H4 (cell line): ENCODE measurements at places on chromosomes 7 and 10.

GRCh38 chr10:63217120-63217605, 84.0 kb downstream of the NRBF2 start:
- peak; percentile 53 for DNase-seq

GRCh38 chr10:86706401-86706841, 38.1 kb downstream of the LDB3 start:
- DNase-seq, result no peak

DNA sequence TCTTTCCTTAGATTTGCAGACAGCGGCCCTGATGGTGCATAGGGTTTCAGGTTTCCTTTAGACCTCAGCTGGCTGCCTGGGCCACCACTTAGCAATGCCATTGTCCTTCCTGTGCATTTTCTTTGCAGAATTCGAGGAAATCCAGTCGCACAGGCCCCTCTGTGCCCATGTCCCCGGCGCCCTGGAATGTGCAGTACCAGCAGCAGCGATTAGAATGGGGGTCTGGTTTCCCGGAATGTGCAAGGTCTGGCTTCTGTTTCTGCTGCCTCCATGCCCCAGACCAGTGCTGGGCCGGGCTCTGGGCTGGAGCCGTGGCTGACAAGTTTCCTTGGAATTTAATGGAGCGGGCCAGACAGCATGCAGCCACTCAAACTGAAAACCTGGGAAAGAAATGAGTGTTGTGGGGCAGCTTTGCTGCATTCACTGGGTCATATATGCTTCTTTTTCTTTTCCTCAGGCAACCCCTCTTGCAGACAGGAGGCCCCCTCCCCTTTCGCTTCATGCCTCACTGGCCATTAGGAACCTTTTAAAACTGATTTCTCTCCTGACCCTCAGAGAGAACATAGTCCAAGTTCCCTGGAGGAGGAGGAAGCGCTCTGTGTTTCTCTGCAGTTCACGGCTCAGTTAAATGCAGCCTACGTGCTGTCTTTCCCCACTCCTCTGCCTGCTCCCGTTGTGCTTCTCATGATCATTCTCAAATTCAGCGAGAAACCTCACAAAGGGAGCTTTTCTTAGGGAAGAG, 14.4 kb downstream of the HTRA1 start:
- no peak for DNase-seq

GRCh38 chr7:15870347-15870746, 183.9 kb upstream of the MEOX2 start:
- DNase-seq, result no peak

- DNase-seq, result no peak
Measured at GRCh38 chr7:155215576-155216325, 81.9 kb upstream of the INSIG1 start.

GRCh38 chr7:32062150-32062549, 8.1 kb downstream of the PDE1C start:
- DNase-seq, result peak; percentile 75

DNA sequence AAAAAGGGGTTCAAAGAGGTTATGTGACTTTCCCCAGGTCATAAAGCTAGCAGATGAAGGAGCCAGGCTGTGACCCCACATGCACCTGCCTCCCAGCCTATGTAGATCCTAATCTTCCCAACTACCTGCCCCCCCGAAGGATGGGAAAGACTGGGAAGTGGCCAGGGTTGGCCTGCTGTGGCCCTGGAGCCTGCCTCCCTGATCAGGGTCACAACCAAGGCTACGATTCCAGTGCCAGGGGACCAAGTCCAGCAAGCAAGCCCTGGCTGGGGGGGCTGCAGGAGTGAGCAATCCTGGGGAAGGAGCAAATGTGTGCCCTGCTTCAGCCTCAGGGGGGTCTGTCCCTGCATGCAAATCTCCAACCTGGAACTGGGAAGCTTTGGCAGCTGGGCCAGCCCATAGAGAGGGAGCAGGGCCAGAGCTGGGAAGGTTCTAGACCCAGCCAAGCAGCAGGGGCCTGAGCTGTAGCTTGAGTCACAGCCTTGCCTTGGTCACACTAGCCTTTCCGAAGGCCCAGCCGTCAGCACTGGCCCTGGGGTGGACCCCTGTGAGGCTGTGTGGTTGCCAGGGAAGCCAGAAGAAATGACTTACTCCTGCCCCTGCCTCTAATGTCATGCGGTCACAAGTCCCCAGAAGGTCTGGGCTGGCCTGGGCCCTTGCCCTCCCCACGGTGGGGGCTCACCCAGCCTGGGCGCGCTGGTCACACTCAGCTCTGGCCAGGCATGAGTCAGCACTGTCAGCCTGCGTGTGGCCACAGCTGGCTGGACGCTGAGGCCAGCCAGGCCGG, 96.4 kb upstream of the ZMIZ1 start:
- peak; percentile 61 for DNase-seq

- DNase-seq, result no peak
Measured at GRCh38 chr10:6494936-6495592, 85.0 kb downstream of the PRKCQ start.

GRCh38 chr10:63055705-63056104, 77.4 kb upstream of the NRBF2 start:
- no peak for DNase-seq

DNA sequence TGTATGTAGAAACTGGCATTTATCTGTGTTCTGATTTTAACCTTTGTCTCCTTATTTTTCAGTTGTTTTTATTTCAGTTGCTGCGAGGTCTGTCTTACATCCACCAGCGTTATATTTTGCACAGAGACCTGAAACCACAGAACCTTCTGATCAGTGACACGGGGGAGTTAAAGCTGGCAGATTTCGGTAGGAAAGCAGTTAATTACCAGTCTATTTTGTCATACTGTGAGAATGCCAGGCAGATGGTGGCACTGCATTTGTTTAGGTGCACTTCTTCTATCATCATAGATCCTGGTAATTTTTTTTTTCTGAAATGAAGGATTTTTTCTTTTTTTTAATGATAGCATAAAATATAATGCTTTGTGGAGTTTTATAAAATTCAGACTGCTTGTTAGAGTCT, 321.4 kb downstream of the CDK14 start:
- DNase-seq, result no peak

DNA sequence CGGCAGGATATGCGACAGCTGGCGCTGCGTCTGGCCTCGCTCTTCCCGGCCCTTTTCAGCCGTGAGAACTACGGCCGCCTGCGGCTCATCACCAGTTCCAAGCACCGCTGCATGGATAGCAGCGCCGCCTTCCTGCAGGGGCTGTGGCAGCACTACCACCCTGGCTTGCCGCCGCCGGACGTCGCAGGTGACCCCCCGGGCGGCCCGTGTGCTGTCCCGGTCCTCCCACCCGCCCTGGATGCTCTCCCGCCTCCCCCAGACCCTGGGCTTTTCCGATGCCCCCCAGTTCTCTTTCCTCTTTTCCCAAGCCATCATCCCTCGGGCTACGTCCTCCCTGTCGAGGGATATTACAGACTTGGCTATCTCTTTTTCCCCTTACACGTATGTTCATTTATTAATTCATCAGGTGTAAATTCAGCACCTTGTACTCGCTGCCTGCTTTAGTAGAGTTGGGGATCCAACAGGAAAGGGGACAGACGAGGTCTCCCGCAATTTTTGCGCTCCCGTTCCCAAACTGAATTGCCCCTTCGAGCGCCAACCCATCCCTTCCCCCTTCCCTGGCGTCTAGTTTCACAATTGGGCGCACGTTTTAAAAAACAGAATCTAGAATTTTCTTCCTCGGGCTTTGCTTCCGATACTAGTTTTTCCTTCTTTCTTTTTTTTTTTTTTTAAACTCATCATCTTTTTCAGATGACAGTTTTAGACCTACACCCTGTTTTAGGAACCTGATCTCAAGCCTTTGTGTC, 846 bp downstream of the MINPP1 start:
- DNase-seq, result peak; percentile 54

DNA sequence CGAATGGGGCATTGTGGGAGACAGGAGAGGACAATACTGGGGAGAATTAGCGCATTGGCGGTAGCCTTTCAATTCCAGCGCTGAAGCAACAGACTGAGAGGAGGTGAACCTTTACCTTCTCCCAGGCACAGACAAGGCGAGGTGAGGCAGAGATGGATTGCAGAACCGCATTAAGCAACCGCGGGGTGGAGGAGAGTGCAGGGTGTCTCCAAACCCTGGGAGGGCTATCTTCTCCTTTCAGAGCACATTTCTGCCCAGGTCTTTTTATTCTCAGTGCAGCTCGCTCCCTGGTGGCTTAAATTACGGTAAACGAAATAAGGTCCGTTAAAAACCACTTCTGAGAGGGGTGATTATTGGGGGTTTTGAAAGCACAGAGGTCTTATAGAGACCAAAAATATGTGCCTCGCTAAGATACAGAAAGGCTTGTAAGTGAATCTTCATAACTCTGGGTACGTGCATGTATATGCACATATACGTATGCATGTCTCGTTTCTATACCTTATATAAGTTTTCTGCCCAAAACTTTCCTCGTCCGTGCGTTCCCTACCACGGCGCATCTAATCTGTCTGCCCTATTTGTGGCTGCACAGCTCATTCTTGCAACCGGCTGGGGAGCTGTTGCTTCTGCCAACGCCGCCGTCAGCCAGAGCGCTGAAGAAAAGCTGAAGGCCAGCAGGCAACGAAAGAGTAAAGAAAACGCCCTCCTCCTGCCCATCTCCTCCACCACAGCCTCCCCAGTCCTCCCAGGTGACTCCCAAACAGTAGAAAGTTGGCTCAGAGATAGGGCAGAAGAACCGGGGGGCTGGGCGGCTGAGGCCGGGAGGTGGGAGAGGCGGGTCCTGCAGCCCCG, 895 bp upstream of the ZNF804B start:
- DNase-seq, result peak; percentile 26

DNA sequence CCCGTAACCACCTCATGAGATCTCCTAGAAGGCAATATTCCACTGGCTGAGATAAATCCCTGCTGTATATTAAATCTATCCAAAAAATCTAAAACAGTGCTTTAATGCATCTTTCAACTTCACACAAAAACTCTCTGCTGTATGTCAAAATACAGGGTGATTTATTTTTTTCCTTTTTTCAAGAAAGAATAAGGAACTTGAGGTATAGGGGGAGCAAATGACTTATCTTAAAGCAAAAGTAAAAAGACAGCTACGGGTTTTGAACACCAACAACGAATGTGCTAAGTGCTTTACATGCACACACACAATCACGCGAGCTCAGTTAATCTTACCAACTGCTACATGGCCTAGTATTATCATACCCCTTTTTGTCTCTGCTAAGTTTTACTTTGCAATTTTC, 168.9 kb upstream of the PHF14 start:
- no peak for DNase-seq

DNA sequence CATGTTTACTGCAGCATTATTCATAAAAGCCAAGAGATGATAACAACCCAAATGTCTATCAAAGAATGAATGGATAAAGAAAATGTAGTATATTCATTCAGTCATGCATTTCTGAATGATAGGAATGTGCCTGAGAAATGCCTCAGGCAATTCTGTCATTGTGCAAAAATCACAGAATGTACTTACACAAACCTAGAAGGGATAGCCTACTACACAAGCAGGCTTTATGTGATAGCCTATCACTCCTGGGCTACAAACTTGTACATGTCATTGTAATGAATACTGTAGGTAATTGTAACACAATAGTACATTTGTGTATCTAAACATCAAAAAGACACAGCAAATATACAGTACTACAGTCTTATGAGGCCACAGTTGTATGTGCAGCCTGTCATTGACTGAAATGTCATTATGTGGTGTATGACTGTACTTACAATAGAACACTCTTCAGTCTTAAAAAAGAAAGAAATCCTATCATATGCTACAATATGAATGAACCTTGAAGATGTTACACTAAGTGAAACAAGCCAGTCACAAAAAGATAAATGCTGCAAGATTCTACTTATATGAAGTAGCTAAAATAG, 141.8 kb upstream of the GPR22 start:
- no peak for DNase-seq

GRCh38 chr7:104823177-104823576, 190.8 kb upstream of the KMT2E start:
- DNase-seq, result no peak

- no peak for DNase-seq
Measured at GRCh38 chr7:47352394-47352968, 229.4 kb downstream of the TNS3 start.

- no peak for DNase-seq
Measured at GRCh38 chr7:107891636-107892366, 818 bp downstream of the DLD start.

- DNase-seq, result no peak
Measured at GRCh38 chr7:80637454-80637853, 988 bp upstream of the CD36 start.

DNA sequence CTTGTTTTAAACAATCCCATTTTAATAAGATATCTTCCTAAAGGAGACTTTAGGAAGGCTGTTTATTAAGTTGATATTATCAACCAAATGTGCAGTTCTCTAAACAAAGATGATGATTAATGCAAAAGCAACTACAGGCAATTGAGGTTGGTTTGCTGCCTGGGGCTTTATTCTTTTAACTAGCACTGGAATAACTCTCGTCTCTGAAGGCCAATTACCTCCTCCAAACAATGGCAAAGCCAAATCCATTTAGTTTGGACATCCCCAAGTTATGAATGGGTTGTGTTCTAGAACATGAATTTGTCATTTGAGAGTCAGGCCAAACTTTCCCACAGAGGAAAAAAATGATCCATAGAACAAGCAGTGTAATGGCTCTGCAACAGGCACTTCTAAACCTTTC, 114.1 kb downstream of the SLC16A9 start:
- DNase-seq, result peak; percentile 36

- no peak for DNase-seq
Measured at GRCh38 chr10:4353059-4353655, 472.9 kb upstream of the AKR1E2 start.

DNA sequence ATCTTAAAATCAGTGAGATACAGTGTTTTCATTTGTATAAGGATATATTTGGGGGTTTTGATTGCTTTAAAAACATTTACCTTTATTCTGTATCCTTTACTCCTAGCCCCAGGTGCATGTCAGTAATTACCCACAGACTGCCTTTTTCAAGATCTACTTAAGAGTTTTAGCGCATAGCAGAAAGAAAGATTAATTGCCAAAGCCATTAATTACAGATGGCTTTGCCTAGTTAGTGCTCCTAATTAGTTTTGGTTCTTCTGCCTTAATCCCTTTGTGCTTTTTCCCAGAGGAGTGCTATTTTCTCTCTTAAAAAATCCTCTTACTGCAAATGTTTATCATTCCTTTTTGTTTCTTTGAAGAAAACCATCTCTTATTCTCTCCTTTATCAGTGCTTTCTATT, 122.8 kb downstream of the MAPK8 start:
- DNase-seq, result no peak

GRCh38 chr7:158957510-158957906, 101.2 kb downstream of the DYNC2I1 start:
- DNase-seq, result no peak

DNA sequence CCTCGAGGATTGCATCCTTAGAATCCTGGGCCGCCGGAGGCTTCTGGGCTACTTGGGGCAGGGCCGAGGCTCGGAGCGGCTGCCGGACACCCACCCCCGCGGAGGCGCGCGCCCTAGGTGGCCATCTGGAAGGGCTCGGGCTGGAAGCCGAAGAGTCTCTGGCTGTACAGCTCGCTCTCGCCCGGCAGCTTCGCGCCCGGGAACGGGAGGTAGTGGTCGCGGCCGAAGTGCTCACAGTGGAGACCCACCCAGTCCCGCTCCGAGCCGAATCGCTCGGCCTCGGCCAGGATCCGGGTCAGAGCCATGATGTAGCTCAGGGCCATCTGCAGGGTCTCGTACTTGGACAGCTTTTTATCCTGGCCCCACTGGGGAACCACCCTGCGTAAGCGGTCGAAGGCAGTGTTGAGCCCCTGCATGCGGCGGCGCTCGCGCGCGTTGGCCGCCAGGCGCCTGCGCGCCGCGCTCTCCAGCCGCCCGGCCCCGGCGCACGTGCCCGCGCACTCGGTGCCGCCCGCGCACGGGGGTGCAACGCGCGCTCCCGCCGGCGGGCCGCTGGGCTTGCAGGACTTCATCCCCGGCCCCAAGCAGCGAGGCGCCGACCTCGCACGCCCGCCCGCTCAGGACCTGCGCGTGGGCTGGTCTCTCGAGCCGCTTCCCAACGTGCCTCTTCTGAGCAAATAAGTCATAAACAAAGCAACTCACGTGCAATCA, 652 bp downstream of the ATOH7 start:
- peak; percentile 41 for DNase-seq
